ENCODE measurements at places on chromosomes 3 and 15.

GRCh38 chr3:50326182-50326541 is 1.9 kb downstream of the TUSC2 start:
- no peak for DNase-seq

- DNase-seq: no peak
Measured at GRCh38 chr15:100291106-100291505, 50.7 kb downstream of the ADAMTS17 start.

- no peak for DNase-seq
Measured at GRCh38 chr3:37628711-37629301, 232.9 kb upstream of the CTDSPL start.

DNA sequence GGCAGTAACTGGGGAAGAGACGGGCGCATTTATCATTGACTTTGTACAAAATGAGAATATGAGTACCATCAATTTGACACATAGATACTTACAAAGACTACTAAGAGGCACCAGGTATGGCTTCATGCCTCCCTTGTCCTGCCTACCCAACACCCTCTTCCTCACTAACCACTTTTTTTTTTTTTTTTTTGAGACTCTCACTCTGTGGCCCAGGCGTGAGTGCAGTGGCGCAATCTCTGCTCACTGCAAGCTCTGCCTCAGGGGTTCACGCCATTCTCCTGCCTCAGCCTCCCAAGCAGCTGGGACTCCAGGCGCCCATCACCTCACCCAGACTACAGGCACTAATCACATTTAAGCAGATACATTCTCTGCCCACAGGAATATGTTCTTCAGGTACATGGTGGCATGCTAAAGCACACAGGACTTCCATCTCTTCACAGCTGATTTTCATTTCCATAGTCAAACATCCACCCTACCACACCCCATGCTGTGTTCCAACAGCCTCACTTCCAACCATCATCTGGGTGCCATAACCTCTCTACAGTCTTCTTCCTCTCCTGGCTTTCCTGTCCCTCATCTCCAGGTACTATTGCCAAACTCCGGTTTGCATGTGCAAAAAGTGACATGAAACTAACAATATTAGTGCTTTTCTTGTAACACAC is 41.7 kb downstream of the RAB27A start:
- DNase-seq: no peak

All from stimulated activated CD8-positive, alpha-beta memory T cell treated with anti-CD3 and anti-CD28 coated beads, Interleukin-15, amount 100 ng/mL, for 4 hours (primary cell).